ENCODE measurements at places on chromosomes 2 and 18. TPM values are rescaled to one million over a fixed set of nuclear protein-coding genes. Genes with fewer than 3 reads are reported as not detected.

Gene UPP2
- not detected for total RNA-seq

Gene NOL4
- 0.07 TPM for total RNA-seq

Gene DSG2
- 62.1 TPM for total RNA-seq

Gene DNMT3A
- 20.5 TPM for total RNA-seq

Gene NOSTRIN
- total RNA-seq, result 3.1 TPM

Gene ZC3H6
- total RNA-seq, result 6.7 TPM

Gene CNDP1
- total RNA-seq, result not detected

Gene EIPR1
- 68.4 TPM for total RNA-seq

Gene SLC4A5
- 0.14 TPM for total RNA-seq

Gene PID1
- 0.69 TPM for total RNA-seq

Gene OTOS
- not detected for total RNA-seq

Gene DAW1
- total RNA-seq, result 1.6 TPM

- DNase-seq, result peak; percentile 55
Measured at GRCh38 chr2:54073796-54074195, 41.6 kb upstream of the ACYP2 start.

- DNase-seq, result no peak
Measured at GRCh38 chr2:226184940-226185615, 614.5 kb downstream of the IRS1 start.

DNA sequence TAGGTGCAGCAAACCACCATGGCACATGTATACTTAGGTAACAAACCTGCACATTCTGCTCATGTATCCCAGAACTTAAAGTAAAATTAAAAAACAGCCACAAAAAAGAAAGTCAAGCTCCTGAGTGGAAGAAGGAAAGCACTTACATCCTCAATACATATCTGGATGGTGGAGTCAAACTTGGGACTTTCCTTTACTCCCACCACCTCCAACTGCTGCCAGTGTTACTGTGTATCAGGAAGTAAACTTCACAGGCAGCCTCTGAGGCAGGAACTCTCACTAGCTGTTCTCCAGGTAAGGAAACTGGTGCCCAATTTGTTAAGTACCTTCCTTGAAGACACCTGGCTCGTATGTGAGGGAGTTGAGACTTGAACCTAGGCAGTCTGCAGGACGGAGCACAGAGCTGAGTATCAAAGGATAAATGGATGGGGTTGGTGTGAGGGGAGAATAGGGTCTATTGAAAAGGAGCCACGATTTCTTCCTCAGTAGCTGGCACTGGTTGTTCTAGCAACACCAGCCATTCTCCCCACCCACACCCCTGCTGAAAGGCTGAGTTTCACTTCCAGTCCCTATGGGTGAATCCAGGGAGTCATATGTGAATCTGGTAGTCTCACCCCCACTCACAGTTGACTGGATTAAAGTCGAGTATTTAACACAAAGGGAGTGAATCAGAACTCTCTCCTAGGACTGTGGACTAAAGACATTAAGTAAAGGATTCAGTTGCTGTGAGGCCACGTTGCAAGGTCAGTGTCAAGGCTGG, 50.0 kb upstream of the GPR39 start:
- DNase-seq, result no peak

GRCh38 chr2:143640826-143641225, 511.6 kb downstream of the ARHGAP15 start:
- no peak for DNase-seq

- no peak for DNase-seq
Measured at GRCh38 chr2:184677171-184677570, 78.8 kb downstream of the ZNF804A start.

DNA sequence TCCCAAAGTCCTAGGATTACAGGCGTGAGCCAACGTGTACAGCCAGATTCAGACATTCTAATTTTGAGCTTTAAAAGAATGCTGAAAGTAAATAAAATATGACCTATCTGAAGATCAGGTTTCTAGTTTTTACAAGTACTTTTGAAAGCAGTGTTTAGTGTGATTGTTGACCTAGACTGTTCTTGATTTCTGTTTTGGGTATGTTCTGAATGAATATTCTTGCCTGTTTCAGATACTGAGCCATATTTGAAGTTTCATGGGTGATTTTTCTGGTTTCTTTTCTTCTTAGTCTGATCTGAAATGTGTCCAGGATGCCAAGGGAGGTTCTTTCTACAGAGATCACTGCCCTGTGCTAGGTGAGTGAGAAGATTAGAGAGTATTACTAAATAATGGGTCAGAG, 37.2 kb downstream of the MIB1 start:
- DNase-seq, result no peak

DNA sequence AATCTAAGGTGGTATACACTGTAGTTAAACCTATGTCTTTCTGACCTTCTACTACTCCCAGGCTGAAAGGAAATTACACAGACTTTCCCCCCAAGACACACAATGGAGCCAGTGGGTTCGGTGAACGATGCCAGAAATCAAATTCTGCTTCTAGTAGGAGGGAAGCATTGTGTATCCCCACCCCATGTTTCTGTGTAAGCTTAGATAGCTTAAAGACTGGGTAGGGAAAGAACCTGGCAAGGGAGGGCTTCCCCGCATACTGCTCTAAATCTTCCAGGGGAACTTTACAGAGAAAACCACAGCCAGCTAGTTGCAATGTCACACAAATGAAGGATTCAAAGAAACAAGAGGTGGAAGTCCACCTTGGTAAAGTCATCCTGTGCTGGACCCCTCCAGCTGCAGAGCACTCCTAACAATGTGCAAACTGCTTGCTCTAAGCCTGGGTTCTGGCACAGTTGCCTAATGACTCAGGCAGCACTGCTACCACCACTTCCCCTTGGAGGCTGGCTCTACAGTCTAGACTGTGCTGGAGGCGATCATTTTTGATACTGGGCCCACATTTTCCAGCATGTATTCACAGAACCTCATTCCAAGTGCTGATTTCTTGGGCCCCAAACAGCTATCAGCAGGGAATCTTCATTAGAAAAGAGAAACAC, 47.5 kb downstream of the TRIB2 start:
- no peak for DNase-seq

DNA sequence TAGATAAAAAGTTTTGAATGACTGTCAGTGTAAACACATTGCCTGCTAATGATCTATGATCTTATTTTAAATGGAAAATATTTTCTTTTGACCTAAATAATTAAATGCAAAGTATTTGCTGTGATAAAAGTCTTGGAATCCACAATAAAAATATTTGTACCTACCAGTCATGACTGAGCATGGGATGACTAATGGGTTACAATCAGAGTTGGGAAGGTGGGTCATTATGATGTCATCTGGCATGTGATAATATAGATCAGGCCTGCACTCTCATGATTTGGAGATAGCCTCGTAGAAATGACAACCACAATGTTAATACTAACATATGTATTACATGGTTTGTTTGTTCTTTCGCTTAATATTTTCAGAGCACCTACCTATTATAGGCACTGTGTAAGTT, 848.8 kb upstream of the KLHL29 start:
- DNase-seq, result peak; percentile 35

DNA sequence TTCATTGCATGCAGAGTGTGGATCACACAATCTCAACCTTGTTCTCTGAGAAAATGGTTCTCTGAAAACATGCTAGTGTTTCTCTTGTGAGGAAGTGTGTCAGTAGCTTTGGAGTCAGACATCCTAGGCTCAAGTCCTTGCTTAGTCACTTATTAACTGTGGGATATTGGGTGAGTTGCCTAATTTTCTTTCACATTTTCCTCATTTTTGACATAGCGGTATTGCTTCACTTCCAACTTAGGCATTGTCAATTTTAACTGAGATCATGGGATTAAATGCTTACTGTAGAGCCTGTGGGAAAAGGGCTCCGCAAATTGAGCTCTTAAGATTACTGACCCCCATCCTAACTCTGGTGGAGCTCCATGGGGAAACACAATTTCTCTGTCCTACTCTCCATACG, 622.2 kb downstream of the CNTNAP5 start:
- DNase-seq, result peak; percentile 65

DNA sequence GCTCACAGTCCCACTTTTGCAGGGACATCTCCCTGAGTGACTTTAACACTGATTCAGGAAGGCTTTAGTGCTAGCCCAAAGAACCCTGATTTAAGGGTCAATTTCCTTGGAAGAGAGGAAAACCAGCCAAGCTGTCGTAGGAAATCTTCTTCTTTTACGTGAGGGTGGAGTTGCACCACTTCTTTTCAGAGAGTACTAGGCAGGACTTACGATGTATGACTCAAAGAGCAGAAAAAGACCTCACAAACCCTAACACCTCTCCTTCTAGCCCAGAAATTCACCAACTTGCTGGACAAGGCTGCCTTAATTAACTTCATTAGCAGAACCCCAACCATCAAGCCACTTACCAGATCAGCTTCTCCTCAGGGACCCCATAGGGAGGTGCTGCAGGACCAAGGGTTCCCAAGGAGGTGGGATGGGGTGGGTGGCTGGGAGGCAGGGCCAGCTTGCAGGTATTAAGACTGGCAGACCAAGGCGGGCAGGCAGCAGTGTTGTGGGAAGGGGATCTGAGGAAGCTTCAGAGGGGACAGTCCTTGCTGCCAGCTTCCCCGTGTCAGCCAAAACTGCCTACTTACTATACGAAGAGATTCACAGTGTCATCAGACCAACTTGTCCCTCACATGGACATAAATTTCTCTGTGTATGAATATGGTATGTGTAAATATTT, 6.7 kb downstream of the SERPINB2 start:
- DNase-seq, result no peak

DNA sequence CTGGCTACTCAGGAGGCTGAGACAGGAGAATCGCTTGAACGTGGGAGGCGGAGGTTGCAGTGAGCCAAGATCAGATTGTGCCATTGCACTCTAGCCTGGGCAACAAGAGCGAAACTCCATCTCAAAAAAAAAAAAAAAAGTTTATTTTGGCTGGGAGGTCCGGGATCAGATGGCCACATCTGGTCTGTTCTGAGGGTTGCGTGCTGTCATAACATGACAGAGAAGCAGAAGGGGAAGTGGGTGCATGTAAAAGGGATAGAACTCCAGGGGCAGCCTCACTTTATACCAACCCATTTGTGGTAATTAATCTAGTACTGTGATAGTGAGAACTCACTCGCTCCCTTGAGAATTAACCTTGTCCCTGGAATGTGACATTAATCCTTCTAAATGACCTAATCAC, 101.2 kb downstream of the PTPN4 start:
- DNase-seq, result no peak

DNA sequence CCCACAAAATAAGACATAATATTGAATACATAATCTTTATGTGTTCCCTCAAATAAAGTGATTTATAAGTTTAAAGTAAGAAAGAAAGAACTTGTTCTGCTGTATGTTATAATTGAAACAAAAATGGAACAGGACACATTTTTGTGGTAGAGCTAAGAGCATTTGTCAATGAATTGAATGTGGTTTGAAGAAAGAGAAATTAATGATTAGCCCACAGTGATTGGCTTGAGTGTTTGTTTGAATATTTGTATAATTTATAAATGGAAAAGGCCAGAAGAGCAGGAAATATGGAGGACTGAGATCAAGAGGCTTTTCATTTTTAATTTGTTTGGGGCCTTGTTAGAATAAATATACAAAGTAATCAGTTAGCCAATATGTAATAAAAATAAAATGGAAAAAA, 395.1 kb upstream of the CDH19 start:
- DNase-seq, result peak; percentile 15

GRCh38 chr2:241773511-241774418, 2.9 kb upstream of the GAL3ST2 start:
- no peak for DNase-seq

DNA sequence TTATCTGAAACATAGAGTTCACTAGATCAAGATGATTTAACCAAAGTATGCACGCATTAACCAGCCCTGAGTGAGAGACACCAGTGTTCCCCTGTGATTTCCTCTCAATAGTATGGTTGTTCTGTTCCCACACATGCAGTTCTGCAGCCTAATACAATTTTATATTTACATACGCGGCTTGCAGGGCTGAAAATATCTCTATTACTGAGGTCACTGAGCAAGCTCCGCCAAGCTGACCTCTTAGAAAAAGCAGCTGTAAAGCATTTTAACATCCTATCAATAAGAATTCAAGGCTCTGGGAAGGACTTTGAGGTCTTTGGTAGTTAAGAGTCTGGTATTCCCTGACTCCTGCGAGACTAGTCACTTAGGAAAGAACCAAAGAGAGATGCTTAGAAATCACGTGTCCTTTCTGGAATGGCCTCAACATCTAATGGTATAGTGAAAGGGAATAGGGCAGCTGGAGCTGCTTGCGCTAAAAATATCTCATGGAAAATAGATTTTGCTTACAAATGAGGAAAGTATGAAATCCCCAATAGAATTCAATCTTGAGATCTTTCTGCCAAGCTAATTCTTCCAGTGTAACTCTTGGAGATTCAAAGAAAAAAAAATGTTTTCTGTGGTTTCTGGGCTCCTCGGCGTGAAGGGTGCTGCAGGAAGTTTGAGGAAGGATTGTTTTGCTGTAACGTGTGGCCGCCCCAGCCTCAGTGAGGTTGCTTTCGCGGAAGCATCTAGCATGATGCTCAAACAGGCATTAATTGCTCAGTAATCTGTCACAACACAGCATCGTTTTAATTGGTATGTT, 59.2 kb downstream of the DOCK10 start:
- no peak for DNase-seq

GRCh38 chr2:209663139-209663538, 108.5 kb upstream of the UNC80 start:
- DNase-seq, result no peak

DNA sequence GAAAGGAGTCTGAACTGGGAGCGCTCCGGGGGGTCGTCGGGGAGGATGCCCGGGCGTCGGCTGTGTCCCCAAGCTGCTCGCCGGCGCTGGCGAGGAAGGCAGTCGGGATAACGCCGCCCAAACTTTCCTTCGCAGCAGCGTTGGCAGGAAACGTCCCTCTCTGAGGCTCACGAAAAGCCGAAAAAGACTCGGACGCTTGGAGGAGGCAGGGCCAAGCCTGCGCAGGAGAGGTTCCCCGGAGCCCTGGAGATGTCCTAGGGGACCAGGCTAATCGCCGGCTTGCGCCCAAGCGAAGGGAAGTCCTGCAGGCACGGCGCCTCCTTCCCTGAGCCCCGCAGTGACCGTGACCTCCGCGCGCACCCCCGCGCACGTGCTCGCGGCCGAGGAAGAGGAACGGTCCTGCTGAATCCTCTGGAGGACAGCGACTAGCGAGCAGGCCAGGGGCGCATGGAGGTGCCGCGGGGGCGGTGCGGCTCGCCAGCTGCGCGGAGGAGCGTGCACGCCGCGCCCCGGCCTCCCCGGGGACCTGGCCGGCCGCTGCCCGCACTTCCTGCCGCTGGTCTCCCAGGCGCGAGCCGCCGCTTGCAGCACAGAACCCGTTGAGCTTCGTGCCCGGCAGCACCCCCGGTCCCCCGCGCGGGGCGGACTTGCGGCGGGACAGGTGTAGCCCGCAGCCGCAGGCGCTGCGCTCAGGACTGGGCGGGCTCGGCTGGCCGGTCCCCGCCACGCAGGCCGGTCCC, at the start of gene SH3RF3:
Gene SH3RF3, plus strand, starts transcription at position 590 of the 740 bp plus-strand sequence.
- no peak for DNase-seq

GRCh38 chr2:235493775-235494715, at the start of gene AGAP1:
Gene AGAP1 (plus strand): TSS chr2:235494043.
- DNase-seq, result no peak
